Renal pelvis (tissue), 12 donors: ENCODE measurements at places on chromosomes 6 and 20. TPM values are rescaled to one million over a fixed set of nuclear protein-coding genes. Genes with fewer than 3 reads are reported as not detected.

GRCh38 chr6:137202078-137202477, 17.1 kb downstream of the IFNGR1 start:
- no peak for DNase-seq

GRCh38 chr20:6818033-6818808, 50.7 kb downstream of the BMP2 start:
- no peak for DNase-seq

DNA sequence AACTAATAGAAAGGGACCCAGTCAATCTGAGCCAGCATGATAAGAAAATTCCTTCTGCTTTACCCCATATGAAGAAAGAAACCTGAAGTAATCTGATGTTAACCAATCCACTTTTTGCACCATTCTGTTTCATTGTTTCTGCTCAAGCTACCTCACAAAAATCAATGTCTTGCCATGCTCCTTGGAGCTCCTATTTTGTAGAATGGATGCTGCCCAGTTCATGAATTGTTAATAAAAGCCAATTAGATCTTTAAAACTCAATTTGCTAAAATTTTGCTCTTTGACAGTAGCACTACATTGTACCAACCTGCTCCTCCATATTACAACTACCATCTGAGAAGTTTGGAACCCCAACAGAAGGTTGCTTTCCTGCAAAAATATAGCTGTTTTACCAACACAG, 116.2 kb upstream of the GPR6 start:
- no peak for DNase-seq

DNA sequence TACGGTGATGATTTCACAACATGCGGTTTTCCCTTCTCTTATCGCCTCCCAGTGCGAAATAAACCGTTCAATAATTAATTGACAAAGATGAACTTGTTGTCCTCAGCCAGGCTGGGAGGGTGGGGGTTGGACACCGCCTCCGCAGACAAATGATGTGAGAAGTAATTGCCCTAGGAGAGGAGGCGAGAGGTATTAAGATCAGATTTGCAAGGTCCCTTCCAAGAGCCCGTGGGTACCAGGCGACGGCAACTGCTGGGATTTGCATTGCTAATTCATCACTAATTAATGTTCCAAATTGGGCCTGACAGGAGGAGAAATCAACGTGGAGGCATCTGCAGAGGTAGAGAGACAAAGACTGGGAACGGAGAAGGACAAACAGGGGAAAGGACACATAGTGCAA, 90.2 kb upstream of the CCDC167 start:
- no peak for DNase-seq

DNA sequence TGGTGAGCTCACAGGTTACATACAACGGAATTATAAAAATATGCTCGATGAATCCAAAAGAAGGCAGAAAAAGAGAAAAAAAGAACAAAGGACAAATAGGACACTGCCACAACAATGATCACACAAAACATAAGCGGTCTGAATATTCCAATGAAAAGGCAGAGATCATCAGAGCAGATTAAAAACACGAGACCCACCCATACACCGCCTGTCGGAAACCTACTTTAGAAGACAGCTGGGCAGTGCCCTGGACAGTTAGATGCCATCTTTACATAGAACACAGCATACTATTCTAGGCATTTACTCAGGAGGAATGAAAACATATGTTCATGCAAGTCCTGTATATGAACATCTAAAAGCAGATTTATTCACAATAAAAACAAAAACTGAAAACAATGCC, 204.1 kb downstream of the TTLL2 start:
- no peak for DNase-seq

The PROCR gene
- 7.4 TPM for polyA plus RNA-seq
